ENCODE measurements at places on chromosomes 4 and X. TPM values are rescaled to one million over a fixed set of nuclear protein-coding genes. Genes with fewer than 3 reads are reported as not detected.

DNA sequence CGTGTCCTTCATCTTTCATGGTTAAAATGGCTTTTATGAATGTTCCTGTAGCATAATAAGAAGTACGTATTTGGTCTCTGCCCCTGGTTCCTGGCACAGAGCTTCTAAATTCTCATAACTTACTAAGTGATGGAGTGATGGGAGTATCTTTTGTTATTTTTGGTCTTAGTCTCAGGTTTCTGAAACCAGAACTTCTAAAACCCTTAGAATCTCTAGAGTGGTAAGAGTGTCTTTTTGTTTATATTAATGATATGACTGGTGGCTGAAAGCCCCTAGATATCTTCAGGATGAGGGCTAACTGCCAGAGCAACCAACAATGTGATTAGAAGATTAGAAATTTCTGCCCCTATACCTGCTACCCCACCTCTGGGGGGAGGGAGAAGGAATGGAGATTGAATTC lies 45.8 kb upstream of the BBS12 start:
- no peak for DNase-seq

DNA sequence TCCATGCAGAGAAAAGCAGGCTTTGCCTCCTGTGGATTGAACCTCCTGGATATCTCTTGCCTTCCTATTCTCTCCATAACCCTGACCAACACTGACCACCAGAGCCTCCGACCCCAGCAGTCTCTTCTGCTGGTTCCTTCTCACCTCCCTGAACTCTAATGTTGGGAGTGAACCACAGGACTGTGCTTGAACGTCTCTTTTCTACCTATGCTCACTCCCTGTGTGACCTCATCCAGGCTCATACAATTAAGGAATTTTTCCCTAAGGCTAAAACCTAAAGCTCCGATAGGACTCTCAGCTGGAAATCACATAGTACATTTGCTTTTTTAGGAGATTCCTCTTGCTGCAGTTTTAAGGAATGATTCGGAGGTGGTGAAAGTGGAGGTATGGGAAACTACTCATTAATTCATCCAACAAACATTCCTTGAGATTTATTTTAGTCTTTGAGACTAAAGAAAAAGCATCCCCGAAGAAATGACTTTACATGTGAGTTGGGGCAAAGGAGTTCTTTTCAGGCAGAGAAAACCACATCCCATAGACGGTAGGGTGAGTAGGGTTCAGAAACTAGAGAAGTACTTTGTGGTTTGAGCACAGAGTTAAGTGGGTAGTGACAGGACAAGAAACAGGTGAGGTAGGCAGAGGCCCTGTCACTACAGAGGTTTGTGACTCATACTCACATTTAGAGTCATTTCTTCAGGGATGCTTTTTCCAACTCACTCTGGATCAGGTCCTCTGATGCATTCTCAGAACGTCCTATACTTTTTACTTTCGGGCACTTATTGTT lies 30.8 kb downstream of the NDNF start:
- DNase-seq: no peak

DNA sequence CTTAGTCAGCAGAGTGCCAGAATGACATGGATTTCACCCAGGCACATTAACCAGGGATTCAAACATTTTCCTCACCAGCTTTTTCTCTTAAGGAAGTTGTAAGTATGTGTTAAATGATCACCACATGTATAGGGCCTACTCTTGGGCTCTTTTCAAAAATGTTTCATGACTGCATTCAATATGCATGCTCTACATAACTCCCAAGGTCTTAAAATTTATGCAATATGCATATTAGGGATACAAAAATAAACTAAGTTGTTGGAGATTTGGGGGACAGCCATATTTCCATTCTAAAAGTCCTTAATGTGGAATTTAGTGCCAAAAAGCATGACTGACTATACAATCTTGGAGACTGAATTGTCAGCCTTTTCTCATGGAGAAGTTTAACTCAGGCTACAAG lies 25.0 kb upstream of the TRPC5OS start:
- no peak for DNase-seq

GRCh38 chr4:39469429-39470077 lies 10.7 kb downstream of the LIAS start:
- DNase-seq: no peak

- DNase-seq: no peak
These were observed 576.8 kb upstream of the SMIM31 start for GRCh38 chr4:164177153-164177552.

The CXorf65 gene
- total RNA-seq: not detected

The MMAA gene
- total RNA-seq: 5.4 TPM

Measured in esophagus muscularis mucosa (tissue), 4 donors.